Nucleus accumbens (tissue), 56 donors: ENCODE measurements at places on chromosomes 6 and 20.

DNA sequence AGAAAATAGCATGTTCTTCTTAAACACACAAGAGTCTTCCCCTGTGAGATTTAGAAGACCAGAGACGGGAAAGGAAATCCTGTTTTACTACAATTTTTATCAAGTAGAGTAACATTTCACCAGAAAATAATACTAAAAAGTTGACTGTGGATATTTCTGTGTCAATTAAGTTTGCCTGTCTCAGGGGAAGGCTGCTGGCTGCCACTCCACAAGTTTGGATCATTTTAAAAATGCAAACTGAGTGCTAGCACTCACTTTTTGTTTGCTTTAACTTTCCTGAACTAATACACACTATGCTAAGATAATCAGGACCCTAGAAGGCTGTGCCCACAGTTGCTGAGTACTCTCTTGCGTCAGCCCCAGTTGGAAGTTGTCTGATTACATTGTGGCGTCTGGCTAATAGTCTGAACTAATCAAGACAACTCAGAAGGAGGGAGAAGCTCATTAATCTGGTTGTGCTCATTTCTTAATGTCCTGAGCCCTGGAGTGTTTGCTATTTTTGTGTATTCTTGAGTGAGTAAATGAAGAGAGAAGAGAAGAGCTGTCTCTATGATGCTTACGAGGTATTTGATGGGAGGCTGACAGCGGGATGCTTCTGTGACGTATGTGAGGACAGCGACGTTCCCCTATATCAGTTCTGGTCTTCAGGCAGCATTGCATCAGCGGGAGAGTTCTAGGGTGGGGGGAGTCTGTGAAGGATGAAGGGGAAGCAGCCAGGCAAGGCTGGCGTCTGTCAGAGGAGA lies 664.2 kb downstream of the QKI start:
- no peak for DNase-seq

DNA sequence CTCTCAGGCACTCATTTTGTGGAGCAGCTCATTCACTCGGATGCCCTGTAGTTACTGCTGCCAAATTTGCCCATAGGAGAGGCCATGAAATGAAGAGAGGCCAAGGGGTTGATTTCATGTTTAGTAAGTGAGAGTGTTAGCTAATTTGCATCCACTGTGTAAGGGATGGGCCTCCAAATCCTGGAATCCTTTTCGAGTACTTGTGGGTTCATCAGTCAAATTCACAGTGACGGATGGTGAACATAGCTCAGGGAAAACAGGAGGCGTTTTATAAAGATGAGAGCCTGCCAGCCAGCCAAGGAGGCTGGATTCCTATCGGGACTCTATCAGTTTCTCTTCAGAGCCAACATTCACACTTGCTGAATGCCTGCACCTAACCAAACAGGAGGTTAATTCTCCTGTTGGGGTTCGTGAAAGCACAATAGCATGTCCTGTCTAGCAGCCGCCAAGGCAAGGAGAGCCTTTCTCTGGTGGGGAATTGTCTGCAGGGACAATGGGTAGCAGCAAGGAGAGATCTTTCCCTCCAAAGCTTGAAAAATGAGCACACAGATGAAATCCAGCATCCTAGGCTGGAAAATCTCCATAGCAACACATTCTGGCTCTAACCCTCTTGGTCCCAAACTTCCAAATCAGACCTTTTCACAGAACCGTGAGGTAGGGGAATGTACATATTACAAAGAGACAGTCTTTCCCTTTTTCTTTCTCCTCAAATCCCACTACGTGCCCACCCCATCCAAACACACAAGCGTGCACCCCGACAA lies 231.4 kb upstream of the ECI2 start:
- no peak for DNase-seq

GRCh38 chr6:22550971-22551670 lies 18.2 kb upstream of the HDGFL1 start:
- DNase-seq, result no peak

DNA sequence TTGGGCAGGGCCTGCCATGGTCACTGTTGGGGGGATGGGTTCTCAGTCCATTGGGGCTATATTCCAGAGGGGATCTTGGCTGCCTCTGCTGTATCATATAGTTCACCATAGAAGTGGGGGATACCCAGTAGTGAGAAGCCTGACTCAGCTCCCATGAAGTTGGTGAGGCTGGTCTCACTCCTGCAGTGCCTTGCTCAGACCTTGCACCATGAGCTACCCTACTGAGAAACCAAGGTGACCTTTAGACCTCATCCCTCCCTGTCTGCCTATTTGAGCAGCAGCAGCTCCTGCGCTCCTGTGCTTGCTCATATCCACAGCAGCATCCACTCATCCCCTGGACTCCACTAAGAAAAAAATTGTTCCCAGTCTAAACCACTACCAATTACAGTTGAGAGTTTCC lies 56.0 kb upstream of the HEY2 start:
- DNase-seq, result no peak

- no peak for DNase-seq
Observed at GRCh38 chr6:41707565-41708200, 27.7 kb downstream of the TFEB start.

GRCh38 chr20:56943946-56944945 lies 315.1 kb downstream of the TFAP2C start:
- no peak for DNase-seq

DNA sequence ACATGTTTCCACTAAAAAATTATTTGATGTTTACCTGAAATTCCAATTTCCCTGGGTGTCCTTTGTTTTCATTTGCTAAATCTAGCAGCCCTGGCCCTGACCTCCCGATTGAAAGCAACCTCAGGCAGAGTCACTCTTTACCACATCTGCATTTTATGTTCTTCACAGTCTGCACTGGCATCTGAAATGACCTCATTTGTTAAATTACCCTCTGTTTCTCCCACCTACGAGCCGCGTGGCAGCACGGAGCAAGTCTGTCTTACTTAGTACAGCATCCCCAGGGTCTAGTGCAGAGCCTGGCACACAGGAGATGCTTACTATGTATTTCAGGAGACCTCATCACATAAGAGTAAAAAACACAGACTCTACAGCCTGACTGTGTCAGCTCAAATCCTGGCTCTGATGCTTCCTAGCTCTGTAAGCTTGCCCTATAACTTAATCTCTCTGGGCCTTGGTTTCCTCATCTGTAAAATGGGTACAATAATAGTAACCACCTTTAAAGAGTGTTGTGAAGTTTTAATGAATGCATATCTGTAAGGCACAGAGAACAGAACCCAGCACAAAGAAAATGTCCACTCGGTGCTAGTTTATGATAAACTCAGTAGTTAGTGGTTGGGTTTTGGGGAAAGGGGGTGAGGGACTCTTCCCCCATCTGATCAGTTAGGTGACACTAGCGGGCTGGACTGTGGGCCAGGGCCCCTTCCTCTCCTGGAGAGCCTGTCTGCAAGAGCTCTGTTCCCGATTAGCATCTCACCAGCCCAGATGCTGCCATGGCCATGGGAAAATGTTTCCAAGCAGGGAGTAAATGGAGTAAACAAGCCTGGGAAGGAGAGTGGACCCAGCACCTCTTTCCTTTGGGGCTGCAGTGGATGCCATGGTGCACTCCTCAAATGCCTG lies 88.2 kb downstream of the PREX1 start:
- DNase-seq, result no peak

- no peak for DNase-seq
Observed at GRCh38 chr6:88709819-88710246, 253.6 kb downstream of the RNGTT start.

DNA sequence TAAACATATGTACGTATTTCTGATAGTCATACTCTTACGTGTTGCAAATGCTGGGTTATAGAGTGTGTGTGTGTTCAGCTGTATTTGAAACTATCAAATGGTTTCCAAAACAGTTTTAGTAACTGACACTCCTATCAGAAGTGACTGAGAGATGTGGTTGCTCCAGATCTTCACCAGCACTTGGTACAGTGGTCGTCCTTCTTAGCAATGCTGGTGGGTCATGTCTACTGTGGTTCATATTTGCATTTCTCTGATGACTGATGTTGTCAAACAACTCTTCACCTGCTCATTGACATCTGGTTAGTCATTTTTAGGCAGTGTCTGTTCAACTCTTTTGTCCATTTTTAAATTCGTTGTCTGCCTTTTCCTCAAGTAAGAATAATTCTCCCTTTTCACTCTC lies 259.3 kb downstream of the KIF16B start:
- DNase-seq, result no peak

- DNase-seq, result no peak
Observed at GRCh38 chr20:4666001-4666479, 55.7 kb upstream of the PRND start.

DNA sequence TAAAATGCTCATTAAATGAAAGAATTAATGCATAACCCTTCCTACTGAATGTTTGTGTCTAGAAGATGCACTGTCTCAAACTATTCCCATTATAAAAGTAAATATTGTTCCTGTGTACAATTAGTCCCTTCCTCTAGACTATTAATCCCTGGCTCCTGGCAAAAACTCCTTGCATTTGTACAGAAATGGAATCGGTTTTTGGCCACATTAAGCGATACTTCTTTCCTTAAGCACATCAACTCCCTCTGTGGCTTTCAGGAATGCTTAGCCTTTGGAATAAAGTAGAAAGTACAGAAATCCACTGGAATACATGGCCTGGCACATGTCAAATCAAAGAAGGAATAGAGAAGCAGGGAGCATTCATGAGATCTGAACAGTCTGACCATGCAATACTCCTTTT lies 179.8 kb downstream of the GMPR start:
- no peak for DNase-seq

GRCh38 chr20:34041226-34041625 lies 47.5 kb downstream of the RALY start:
- no peak for DNase-seq

GRCh38 chr20:61271312-61272231 lies 19.5 kb downstream of the CDH4 start:
- DNase-seq, result peak; percentile 71

DNA sequence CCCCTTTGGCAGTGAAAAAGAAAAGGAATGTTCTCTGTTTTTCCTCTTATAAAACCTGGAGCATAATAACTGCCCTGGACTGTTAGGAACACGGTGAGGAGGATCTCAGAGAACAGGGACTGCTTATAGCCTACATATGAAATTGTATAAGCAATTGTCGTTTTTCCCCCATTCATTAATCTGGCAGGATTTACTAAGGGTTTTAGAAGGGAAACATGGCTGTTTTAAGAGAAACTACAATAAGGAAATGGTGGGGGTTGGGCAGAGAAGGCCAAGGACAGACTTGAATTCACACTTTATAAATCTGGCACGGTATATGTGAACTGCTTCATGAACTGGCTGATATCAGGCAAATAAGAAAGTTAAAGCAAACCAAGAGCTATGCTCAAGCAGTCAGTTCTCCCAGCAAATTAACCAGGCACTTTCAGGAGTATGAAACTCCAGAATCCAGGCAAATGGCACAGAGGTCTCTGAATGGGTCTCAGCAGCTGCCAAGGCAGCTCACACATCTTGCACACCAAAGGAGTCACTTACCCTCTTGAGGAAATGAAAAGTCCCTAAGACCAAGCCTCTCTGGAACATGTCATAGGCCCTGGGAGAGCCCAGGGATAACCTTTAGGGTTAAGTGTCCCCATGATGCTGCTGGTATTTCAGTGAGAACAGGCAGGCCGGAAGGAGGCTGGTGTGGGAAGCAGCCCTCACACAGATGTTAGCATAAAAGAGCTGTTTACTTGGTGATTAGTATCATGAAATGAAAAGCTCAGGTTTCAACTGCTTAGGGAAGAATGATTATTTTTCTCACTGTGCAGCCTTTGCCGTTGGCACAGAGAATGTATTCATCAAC lies 260.5 kb upstream of the MARCKS start:
- DNase-seq, result no peak

DNA sequence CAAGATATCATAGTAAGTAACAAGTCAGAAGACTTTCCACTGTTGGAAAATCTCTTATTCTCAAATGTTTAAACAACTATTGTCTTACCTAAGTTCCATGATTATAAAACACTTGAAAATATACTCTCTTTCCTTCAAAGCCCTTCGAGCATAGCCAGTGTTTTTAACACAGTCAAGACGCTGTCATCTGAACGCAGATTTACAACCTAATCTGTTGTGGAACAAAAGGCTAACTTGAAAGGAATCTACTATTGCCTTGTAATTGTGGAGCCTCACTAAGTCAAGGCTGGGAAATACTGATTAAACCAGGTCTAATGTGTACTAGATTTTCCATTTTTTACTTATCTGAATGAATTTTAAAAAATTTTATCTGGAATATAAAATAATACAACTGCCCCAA lies 205.8 kb downstream of the TRDN start:
- DNase-seq, result no peak

- no peak for DNase-seq
Observed at GRCh38 chr6:112176175-112176574, 78.2 kb downstream of the LAMA4 start.

DNA sequence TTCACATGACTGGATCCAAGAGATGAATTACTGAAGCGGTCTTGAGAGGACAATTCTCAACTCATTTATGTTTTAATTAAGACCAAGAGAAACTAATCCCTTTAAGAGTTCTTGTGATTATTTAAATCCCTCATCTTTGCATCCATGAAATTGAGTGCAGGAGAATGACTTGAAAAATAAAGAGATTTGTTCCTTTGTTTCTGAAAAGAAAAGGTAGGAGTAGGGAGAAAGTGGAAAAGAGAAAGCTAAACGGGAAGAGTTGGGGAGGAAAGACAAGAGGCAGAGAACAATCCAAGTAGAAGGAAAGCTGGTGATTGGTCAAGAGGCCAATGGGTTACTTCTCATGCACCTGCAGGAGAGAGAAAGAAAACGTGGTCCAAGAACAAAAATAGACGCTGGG lies 75.2 kb upstream of the SOX4 start:
- no peak for DNase-seq

DNA sequence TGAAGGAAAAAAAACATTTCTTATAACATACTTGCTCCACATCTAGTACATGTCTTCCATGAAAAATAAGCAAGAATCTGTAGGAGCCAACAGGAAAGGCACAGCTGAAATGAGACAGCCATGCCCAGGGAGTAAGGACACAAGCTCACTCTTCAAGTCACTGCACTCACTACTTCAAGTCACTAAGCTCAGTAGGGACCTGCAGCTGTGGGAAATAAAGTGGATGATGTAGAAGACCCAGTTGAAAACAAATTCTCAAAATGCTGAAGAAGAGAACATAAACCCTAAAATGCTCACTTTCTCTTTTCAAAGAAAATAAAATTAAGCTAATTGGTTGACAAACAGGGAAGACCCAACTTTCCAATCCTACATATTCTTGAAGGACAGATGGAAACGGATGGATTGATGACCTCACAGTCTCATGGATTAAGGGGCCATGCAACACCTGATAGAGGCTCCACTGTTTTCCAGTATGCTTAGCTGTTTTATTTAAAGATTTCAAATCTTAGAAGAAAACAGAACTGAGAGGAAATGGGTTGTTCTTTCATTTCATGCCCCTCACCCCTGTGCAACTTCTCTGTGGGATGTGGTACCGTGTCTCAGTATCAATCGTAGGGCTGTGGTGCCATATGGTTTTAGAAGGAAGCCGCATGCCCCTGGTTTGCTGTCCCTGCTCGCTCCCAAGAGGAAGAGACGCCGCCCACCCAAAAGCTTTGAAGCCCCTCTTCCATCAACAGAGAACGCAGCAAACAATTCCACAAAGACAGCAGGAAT lies 133.3 kb downstream of the WDR27 start:
- no peak for DNase-seq

- DNase-seq, result no peak
Observed at GRCh38 chr6:86122086-86122485, 479.4 kb upstream of the SYNCRIP start.

- DNase-seq, result no peak
Observed at GRCh38 chr6:158808941-158809678, 10.1 kb downstream of the EZR start.
